ENCODE measurements at places on chromosomes 16 and 17.

DNA sequence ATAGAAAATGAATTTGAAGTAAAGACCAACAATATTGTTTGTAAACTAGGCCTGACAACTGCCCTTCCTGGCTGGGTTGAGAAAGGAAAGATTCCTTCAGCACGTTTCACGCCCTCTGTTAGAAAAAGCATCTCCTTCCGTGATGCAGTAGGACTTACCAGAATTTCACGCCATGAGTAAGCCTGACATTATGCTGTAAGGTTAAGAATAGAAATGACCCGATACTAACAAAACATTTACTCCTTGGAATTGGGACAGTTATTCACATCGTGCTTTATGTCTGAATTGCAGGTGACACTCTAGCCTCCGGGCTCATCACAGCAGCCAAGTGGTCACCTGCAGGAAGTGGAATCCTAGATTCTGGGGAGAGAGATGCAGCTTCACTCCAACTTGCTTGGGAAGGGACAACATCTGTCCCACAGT lies 17.5 kb downstream of the MARCHF10 start:
- DNase-seq = no peak

DNA sequence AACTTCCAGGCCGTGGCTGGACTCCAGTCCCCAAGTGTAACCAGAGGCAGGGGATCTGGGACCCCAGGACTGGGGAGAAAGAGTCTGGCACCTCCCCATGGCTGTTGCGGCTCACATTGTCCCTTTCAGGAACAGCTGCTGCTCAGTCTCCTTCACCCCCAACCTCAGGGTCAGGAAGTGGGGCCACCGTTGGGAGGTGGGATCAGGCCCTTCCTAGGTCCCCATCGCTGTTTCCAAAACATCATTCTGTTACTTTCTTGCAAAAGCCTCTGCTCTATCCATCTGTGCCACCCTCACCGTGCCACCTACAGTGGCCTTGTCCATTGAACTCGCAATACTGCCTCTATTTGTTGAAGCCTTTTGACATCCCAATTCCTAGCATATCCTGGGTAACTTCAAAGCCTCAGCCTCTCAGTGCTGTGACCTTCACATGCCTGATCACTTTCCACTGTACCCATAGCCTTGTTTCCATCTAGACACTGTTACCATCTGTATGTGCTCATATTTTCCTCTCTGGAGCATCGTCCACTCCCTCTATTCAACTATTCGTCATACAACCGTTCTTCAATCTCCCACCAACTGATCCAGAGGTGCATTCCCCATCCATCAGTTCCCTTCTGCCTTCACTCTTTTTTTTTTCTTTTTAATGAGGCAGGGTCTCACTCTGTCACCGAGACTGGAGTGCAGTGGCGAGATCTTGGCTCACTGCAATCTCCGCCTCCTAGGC lies 15.0 kb upstream of the SRCIN1 start:
- DNase-seq = no peak

- no peak for DNase-seq
Observed at GRCh38 chr16:87681981-87682570, 79.8 kb downstream of the JPH3 start.

GRCh38 chr16:12965274-12965804 lies 63.9 kb downstream of the SHISA9 start:
- DNase-seq = no peak

DNA sequence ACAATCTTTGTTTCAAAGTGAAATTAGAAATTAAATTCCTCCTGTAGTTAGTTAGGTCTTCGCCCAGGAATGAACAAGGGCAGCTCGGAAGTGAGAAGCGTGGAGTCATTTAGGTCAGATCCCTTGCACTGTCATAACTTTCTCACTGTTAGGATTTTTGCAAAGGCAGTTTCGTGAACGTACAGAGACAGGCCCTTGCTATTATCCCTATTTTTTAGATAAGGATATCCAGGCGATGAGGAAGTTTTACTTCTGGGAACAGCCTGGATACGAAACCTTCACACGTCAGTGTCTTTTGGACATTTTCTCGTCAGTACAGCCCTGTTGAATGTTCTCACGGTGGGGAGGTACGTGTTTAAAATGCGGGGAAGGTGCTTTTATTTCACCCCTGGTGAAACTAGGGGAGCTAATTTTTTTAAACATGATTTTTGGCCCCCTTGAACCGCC lies 318 bp upstream of the RBL2 start:
- DNase-seq = no peak

- no peak for DNase-seq
Observed at GRCh38 chr17:36949461-36949927, 740 bp downstream of the AATF start.
